GM12891 (cell line): ENCODE measurements at places on chromosomes 12 and 14.

- no peak for DNase-seq
Measured at GRCh38 chr14:60133487-60133886, 31.7 kb downstream of the DHRS7 start.

GRCh38 chr14:26213846-26214575 lies 383.8 kb downstream of the NOVA1 start:
- DNase-seq = no peak

- DNase-seq = no peak
Measured at GRCh38 chr12:13784504-13784903, 196.9 kb downstream of the GRIN2B start.

DNA sequence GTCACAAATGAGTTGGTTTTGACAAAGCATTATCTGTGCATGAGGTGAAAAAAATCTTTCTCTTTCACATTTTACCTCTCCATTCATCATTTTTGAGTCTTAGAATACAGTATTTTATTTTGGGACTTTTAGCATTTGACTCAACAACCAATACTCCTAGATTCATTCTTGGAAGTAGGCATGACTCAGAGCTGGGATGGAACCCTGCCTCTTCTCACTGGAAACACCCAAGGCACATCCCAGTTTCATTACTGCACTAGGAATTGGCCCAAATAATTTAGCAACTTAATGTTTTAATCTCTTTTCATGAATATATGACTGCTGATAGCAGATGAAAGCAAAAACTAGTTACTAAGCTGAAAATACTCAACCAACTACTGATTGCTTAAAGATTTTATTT lies 3.3 kb upstream of the PDZRN4 start:
- DNase-seq = no peak
